ENCODE measurements at places on chromosomes 7 and 10.

GRCh38 chr7:28083164-28083997 is 97.2 kb downstream of the JAZF1 start:
- DNase-seq = no peak

DNA sequence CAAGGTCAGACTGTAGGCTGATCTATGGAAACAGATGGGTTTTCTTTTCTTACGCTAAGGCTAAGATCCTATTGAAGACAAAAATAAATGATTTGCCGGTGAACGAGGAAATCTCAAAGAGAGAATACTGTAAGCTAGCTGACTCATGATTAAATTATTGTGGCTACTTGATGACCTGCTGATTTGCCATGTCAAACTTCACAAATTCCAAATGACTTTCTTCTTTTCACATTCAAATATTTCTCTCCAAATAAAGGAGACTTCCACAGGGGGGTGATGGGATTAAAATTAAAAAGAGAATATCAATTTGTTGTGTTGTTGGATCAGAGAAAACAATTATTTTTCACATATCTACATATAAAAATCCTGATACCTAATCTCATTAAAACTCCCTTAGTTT is 860.6 kb upstream of the ZWINT start:
- DNase-seq = no peak

DNA sequence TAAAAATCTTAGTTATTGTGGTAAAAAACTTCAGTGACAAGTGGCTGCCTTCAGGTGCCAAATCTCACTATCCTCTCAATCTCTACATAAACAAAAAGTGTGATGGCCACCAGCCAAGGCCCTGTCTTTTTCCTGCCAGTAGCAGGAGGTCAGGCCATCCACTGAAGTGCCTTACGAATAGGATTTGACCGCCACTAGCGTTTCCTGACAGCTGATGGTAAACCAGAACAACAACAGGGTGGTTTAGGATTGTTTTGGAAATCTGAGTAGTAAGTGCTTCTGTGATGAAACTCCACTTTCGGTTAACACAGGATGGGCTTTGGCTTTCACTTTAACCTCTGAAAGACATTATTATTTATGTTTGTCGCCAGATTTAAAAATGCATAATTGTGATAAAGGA is 55.7 kb upstream of the OGDHL start:
- peak; percentile 13 for DNase-seq

DNA sequence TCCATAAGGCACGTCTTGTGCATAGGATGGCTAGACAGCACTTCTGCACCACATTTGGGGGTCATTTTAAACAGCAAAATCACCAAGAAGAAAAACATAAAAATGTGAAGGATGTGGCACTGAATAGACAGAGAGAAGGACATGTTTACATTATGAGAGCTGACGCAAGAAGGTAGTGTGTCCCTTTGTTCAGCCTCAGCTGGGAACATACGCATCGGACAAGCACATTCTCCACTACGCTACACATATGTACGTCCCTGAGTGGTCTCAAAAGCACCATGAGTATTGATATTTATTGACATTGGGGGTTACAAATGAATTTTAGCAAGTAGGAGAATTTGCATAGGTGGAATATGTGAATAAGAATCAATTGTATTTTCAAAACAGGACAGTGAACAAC is 20.2 kb downstream of the DDC start:
- DNase-seq = no peak

GRCh38 chr10:58969576-58969975 is 206.9 kb upstream of the PHYHIPL start:
- no peak for DNase-seq

- no peak for DNase-seq
These were observed 30.5 kb downstream of the CTNNA3 start for GRCh38 chr10:67665491-67665890.

Data from H4 (cell line).